ENCODE measurements at places on chromosomes 5 and 9.

- no peak for DNase-seq
Measured at GRCh38 chr9:97528529-97529230, 27.2 kb downstream of the TMOD1 start.

DNA sequence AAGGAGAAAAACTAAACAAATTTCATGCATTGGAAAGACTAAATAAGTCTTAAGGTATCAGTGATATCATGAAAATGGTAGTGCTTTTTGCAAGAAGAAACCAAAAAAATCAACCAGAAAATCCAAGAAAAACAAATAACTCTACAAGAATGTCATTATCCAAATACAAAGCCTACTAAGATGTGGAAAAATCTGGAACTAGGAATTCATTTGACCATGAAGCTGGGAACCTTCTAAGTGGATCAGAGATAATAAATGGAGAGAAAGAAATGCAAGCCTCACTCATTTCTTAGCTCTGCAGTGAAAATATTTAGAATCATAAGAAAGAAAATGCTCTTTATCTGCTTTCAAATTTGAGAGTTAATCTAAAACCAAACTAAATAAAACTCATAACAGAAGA is 51.3 kb downstream of the RASEF start:
- DNase-seq = peak; percentile 51

GRCh38 chr5:14745753-14746152 is 81.2 kb downstream of the OTULIN start:
- no peak for DNase-seq

DNA sequence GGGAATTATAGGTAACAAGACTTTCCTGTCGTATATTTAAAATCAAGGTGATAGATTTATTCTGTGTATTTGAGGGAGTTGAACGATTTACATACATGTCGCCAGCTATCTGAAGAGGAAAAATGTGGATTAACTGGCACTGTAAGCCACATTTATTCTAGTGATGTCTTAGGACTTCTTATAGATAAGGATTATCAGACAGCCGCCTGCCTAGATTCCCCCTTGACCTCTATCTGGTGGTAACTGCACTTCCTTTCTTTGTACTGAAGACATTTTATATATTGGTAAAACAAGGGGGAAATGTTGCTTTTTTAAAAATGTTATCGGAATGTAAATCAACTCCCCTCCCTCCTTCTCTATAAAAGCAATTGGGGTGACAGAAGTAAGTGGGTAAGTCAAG is 39.3 kb upstream of the F2RL2 start:
- no peak for DNase-seq

DNA sequence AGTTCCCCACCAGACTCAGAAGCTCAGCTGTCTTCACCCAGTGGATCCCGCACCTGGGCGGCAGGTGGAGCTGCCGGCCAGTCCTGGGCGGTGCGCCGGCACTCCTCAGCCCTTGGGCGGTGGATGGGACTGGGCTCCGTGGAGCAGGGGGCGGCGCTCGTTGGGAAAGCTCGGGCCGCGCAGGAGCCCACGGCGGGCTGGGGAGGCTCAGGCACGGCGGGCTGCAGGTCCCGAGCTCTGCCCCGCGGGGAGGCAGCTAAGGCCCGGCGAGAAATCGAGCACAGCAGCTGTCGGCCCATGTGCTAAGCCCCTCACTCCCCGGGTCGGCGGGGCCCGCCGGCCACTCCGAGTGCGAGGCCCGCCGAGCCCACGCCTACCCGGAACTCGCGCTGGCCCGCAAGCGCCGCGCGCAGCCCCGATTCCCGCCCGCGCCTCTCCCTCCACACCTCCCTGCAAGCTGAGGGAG is 560.0 kb downstream of the BRINP1 start:
- DNase-seq = no peak

DNA sequence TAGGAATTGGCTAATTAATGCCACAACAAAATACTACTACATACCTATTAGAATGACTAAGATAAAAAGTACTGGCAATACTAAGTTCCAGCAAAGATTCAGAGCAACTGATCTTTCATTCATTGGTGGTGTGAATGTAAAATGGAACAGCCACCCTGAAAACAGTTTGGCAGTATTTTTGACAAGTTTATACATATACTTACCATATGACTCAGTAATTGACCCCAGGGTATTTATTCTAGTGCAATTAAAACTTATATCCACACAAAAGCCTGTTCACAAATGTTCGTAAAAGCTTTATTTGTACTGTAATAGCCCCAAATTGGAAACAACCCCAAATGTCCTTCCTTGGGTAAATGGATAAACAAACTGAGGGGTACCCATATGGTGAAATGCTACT is 270.8 kb upstream of the ACTBL2 start:
- no peak for DNase-seq

- DNase-seq = no peak
Measured at GRCh38 chr9:656926-657568, 184.4 kb upstream of the DMRT1 start.

- no peak for DNase-seq
Measured at GRCh38 chr5:71769287-71769686, 50.2 kb downstream of the CARTPT start.

DNA sequence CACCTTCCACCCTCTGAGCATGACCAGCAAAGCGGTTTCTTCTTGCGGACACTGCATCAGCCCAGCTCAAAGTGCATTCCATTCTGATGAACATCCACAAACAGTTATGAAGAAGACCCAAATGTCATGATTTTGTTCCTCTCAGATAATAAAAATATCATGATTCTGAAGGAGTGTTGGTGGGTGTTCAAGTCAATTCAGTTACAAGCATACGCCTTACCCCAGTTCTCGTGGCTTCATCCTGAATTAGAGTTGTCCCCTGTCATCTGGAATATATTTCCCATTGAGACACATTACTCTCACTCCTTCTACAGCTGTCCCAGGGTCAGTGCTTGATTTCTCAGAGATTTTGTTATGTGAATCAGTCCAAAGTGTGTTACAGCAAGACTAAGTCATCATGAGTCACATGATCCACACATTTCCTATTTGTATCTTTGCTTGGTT is 325.4 kb downstream of the RFX3 start:
- peak; percentile 59 for DNase-seq

DNA sequence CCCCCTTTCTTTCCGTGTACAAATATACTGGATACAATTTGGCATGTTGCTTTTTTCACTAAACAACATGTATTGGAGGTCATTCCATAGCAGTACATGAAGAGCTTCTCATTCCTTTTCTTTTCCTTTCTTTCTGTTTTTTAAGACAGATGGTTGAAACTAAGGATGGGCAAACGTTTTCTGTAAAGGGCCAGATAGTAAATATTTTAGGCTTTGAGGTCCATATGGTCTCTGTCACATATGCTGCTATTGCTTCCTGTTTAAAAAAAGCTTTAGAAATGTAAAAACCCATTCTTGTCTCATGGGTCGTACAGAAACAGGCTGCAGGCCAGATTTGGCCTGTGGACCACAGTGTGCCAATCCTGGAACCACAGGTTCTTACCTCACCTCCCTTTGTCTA is 160.1 kb downstream of the ACER2 start:
- DNase-seq = no peak

DNA sequence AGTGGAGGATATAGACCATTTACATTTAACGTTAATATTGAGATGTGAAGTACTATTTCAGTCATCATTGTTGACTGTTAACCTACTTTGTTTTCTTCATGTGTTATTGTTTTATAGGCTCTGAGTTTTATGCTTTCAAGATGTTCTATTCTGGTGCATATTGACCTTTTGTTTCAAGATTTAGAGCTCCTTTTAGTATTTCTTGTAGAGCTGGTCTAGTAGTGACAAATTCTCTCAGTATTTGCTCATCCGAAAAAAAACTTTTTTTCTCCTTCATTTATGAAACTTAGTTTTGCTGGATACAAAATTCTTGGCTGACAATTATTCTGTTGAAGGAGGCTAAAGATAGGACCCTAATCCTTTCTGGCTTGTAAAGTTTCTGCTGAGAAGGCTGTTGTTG is 91.3 kb downstream of the INVS start:
- no peak for DNase-seq

- DNase-seq = no peak
Measured at GRCh38 chr5:113263545-113263944, 171.2 kb downstream of the TSSK1B start.

- no peak for DNase-seq
Measured at GRCh38 chr5:126444137-126444536, 20.9 kb downstream of the GRAMD2B start.

- no peak for DNase-seq
Measured at GRCh38 chr5:6083311-6083978, 294.9 kb downstream of the MED10 start.

- peak; percentile 41 for DNase-seq
Measured at GRCh38 chr9:134743853-134744252, 102.2 kb downstream of the COL5A1 start.

DNA sequence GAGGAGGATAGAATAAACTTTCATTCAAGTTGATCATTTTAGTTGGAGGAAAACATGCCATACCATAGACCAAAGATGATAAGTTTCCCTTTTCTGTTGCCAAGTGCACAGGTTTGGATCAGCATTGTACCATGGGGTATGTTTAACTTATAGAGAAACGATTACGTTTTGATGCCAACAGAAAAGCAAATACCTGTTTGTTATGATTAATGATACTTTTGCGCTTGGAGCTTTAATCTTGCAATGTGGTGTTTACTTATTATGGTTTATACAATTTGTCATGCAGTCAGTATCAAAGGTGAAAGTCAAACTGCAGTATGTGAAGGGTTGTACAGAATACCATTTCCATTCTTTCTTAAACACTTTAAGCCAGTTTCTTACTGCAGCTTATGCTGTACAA is 13.2 kb upstream of the ARHGEF28 start:
- no peak for DNase-seq

DNA sequence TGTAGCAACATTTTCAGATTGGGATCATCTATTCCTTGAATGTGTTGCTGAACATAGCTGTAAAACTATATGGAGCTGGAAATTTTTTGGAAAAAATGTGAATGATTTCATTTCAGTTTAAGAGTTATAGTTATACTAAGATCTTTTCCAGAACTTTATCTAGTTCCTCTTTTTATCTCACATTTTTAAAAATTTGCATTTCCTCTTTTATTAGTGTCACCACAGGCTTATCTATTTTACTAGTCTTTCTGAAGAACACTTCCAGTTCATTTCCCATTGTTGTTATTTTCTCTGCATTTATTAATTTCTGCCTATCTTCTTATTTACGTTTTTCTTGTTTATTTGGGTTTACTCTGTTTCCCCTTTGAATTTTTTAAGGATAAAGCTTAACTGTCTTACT is 46.0 kb upstream of the FSTL4 start:
- no peak for DNase-seq

DNA sequence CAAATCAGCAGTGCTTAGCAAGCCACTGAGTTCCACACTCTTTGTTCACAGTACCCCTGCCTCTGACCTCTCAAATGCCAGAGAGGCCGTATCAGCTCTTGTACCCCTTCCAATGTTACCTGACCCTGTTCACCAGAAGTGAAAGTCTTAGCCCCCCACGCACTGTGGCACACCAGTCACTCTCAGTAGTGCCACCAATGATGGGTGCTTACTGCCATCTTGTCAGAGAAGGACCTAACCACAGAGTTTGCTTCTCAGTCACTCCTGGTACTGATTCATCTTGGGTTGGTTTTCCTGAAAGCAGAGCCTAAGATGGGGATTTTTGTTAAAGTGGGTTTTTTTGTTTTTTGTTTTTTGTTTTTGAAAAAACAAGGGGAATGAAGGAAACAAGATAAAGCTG is 28.8 kb upstream of the PANK3 start:
- DNase-seq = no peak

GRCh38 chr9:113349445-113350094 is at the start of gene BSPRY:
Gene BSPRY (plus strand): TSS chr9:113349541. CDS start chr9:113349580, 39 bp downstream.
- DNase-seq = no peak

GRCh38 chr5:36875051-36875789 is 1.3 kb upstream of the NIPBL start:
- peak; percentile 28 for DNase-seq

GRCh38 chr9:1120500-1121165 is 70.5 kb downstream of the DMRT2 start:
- DNase-seq = no peak

GRCh38 chr5:40834391-40834848 is 602 bp downstream of the RPL37 start:
- no peak for DNase-seq

DNA sequence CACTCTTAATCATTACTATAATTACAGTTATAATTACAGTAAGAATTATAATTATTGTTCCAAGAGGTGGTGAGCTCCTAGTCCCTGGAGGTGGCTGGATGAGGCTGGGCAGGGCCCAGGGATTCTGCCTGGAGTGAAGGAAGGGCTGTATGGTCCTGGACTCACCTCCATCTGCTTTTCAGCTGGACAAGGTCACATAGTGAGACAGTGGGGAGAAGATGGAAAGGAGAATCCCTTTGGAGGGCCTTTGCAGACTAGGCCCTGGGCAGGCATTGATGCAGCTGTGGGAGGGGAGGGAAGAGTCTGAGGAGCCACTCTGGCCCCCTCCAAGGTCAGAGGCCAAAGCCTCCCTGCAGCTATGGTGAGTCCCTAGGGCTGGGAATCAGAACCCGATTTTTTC is 125.4 kb downstream of the RGS3 start:
- DNase-seq = no peak

DNA sequence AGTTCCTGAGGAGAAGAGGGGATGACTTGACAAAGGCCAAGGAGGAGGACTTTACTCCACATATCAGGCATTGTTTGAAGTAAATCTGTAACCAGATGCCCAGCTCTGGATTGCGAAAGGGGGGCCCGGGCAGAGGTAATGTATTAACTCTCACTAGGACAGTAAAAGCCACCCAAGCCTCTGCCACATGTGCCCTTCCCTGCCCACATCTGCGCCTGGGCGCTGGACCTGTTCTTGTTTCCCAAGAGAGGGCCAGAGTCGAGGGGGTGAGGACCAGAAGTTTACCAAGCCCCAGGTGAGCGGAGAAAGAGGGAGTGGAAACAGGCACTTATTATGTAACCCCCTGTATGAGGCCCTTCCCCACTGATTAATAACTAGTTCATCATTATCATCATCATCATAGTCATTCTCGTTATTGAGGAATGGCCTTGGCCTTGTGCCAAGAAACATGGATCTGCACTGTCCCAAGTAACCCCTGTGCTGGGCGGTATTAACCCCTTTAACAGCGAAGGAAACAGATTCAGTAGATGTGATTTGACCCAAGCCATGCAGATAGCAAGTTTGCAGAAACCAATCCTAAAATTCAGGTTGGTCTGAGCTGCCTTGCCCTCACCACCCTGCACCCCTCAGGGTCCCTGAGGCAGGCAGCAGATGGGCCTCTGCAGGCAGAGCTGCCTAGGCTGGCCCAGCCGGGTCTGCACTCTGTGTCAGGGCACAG is at the start of gene SLC23A1:
TSS of gene SLC23A1 (minus strand) at position 23 of the 718 bp plus-strand sequence. CDS start 44 bp downstream, outside the sequence.
- DNase-seq = no peak

DNA sequence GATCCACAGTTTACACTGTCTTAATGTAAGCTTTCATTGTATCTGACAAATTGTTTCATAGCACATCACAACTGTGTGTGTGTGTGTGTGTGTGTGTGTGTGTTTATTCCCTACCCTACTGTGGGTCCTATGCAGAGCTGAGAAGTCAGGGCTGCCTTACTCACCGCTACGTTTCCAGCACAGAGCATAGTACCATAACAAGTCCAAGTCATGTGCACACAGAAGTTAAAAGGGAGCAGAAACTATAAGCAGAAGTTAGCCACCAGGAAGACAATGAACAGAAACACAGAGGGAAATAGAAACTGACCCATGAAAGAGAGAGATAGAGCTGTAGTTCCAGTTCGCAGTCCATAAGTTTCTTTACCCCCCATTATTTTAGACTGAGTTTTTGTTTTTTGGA is 38.2 kb upstream of the DMXL1 start:
- no peak for DNase-seq

GRCh38 chr9:76377791-76378190 is 16.4 kb downstream of the RFK start:
- DNase-seq = no peak

- peak; percentile 61 for DNase-seq
Measured at GRCh38 chr9:92289708-92290390, 3.6 kb downstream of the IARS1 start.

Data from fibroblast of upper back skin (primary cell).